ENCODE measurements at places on chromosomes 11 and 22.
A peak's percentile ranks its signal among the peaks of the same experiment; 100 is the strongest.

DNA sequence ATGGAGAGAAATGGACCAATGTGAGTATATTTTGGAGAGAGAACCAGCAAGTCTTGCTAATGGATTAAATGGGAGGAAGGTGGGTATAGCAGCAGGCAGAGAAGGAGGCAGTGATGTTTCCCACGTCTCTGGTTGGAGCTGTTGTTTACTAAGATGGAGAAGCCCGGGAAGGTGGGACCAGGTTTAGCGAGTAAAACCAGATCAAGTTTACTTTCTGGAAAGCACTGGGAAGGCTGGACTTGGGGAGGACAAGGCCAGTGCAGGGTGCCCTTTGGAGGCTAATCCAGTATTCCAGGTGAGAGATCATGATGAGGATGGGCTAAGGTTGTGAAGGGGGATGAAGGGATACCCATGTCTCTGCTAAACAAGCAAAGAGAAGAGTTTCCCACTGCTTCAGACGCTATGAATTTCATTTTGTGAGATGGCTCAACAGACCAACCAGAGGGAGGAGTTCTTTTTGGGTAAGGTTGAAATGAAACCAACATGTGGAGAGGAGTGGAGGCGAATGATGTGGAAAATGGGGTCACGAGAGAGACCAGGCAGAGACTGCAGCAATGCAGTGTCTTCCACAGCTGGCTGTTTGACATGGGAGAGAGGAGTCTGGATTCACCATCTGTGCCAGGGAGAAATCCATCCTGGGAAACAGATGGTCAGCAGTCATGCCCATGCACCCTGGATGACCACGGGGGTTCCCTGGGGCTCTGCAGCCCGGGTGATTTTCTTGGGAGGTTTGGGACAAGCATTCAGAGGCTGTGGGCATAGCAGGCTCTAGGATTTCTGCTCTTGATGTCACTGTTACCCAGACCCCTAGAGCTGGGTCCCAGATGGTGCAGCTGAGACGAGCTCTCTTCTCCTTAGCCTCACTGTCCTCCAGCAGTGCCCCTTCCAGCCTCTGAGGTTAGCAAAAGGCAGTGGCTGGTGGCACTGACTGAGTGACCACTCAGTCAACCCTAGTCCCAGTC lies 24.9 kb downstream of the COMMD9 start:
- no peak for DNase-seq

- DNase-seq: no peak
Observed at GRCh38 chr11:15624701-15625100, 510.0 kb downstream of the INSC start.

GRCh38 chr11:86746514-86746913 lies 53.8 kb upstream of the PRSS23 start:
- DNase-seq: no peak

DNA sequence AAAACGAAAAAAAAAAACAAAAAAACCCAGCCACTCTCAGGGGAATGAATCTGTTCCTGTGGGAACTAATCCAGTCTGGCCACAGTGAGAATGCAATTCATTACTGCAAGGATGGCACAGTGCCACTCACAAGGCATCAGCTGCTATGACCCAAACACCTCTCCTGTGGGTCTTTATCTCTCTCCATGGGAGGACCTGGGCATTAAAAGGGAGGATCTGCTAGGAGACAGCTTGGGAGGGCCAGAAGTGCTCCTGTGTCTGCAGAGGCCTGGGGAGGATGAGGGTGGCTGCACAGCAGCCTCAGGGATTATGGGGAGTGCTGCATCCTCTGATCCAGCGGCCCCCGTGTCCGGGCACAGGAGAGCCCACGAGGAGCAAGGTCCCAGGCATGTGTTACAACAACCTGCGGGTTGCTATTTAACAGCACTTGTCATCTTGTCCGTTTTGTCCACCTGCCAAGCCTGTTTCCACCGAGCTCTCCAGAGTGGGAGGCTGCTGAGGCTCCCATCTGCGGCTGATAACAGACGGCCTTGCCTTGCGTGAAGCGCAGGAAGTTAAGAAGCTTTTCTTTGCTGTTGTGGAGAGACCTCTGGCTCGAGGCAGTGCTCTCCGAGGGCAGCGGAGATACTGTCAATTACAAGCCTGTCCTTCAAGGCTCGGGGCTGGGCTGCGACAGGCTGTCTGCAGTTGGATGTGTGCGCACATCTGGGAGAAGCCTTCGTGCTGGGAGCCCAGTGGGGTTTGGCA lies 97.7 kb downstream of the NXPE2 start:
- no peak for DNase-seq

DNA sequence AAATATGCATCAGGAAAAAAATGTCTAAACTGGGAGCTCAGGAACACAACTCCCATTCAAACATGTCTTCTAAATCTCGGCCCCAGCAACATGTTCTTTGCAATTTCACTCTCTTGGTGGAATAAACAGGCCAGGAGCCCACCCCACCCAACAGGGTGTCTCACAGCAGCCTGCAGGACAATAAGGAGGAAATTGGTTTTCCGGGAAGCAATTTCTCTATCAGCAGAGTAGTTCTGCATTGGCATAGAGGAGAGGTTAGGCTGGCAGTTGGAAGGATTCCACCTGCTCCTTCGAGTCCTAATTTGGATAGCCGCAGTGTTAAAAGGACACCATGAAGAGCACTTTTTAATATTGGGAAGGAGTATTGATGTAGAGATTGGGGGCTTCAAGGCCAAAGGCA lies 55.9 kb upstream of the BARX2 start:
- no peak for DNase-seq

DNA sequence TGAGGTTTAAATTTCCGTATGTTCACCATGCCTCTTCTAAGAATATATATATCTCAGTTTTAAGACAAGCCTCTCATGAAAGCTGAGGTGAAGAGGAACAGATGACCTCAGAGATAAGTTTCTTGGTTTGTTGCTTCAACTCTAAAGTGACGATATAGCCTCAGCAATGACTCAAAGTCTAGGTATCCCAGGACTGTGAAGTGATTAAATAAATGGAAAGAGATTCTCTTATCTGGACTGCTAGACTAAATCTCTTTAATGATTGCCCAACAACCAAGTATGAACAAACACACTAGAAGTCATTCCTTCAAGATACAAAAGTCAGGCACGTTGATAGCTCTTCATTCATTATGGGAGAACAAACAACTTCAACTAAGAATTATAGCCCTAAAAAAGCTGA lies 15.3 kb downstream of the CADM1 start:
- DNase-seq: no peak

- DNase-seq: peak; percentile 64
Observed at GRCh38 chr11:67439321-67440228, 2.1 kb upstream of the PTPRCAP start.

DNA sequence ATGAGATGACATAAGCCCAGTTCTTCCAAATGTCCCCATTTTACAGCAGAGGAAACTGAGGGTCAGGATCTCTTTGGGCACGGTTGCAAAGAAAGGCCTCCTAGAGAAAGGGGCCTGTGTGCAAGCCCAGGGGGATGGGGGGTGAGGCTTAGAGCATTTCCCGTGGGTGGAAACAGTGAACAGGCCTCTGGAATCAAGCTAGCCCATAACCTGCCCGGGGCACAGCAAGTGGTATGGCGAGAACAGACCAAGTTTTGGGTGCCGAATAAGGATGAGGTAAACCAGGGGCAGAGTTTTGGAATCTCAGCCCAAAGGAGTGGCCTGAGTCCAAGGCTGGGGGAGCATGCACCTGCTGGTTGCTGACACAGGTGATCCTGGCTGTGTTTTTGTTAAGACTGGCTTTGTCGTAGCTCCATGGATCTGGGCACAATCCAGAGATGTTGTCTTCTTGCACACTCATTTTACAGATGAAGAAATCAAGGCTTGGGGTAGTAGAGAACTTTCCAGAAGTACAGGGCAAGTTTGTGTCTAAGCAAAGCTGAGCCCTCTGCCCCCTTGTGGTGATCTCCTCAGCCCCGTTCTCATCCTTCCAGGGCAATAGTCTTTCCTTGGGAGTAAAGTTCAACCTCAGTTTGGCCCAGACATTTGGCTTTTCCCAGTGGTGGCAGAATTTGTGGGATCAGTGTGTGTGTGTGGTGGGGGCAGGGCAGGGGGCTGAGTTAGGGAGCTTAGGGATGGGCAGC lies 53.5 kb upstream of the MYEOV start:
- DNase-seq: peak; percentile 25

DNA sequence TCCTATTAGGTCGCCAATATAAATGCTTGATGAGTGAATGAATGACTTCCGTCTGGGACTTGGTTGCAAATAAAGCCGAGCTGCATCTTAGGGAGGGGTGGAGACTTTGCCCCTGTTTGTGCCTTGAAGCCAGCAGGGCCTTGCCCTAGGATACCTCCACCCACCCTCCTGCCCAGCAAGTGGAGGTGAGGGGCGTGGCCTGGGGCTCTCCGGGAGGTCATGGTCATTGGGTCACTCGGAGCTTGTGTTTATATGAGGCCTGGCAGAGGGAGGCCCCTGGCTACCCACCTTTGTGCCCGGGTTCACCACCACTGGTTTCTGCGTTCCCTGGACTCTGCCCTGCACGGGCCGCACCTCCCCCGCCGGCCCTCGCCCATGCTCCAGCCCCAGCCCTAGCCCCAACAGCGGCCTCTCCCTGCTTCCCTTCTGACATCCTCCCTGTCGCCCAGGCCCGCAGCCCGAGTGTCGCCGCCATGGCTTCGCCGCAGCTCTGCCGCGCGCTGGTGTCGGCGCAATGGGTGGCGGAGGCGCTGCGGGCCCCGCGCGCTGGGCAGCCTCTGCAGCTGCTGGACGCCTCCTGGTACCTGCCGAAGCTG lies 4.3 kb downstream of the MPST start:
- no peak for DNase-seq

- DNase-seq: no peak
Observed at GRCh38 chr11:45150301-45150700, 3.9 kb downstream of the PRDM11 start.

DNA sequence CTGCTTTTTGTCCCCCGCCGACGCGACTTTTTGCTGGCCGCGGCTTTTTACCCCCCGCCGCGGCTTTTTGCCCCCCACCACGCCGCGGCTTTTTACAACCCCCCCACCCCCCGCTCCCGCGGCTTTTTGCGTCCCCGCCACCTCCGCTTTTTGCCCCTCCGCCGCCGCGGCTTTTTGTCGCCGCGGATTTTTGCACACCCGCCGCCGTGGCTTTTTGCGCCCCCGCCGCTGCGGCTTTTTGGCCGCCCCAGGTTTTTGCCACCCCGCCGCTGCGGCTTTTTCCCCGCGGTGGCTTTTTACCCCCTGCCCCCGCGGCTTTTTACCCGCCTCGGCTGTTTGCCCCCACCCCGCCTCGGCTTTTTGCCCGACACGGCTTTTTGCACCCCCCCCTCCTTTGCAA lies 205.5 kb downstream of the CCT8L2 start:
- DNase-seq: no peak

- no peak for DNase-seq
Observed at GRCh38 chr11:66012946-66013761, 1.3 kb downstream of the CST6 start.

DNA sequence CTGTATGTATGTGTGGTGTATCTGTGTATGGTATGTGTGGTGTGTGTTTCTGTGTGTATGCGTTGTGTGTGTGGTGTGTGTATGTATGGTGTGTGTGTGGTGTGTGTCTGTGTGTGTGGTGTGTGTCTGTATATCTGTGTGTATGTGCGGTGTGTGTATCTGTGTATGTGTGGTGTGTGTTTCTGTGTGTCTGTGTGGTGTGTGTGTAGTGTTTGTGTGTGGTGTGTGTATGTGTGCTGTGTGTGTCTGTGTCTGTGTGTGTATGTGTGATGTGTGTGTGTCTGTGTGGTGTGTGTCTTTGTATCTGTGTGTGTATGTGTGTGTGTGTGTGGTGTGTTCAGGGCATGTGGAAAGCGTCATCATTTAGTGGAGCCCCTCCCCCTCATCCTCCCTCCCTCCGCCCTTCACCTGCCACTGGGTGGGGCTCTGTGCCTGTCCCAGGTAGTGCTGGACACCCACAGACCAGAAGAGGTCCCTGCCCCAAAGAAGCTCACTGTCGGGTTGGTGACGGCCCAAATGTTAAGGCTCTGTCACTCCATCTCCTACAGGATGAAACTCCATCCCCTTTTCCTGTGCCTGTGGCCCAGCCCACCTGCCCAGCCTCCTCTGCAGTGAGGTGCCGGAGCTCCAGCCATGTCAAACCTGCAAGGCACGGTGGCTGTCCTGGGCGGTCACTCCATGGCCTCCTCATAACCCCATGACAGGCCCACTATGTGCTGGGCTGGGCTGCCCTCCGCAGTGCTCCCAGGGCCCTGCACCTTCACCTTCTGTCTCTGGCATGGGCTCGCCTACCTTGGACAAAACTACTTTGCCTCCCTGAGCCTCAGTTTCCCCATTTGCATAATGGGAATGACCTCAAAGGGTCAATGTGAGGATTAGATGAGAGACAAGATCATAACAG lies 23.4 kb upstream of the SHISAL1 start:
- peak; percentile 49 for DNase-seq

DNA sequence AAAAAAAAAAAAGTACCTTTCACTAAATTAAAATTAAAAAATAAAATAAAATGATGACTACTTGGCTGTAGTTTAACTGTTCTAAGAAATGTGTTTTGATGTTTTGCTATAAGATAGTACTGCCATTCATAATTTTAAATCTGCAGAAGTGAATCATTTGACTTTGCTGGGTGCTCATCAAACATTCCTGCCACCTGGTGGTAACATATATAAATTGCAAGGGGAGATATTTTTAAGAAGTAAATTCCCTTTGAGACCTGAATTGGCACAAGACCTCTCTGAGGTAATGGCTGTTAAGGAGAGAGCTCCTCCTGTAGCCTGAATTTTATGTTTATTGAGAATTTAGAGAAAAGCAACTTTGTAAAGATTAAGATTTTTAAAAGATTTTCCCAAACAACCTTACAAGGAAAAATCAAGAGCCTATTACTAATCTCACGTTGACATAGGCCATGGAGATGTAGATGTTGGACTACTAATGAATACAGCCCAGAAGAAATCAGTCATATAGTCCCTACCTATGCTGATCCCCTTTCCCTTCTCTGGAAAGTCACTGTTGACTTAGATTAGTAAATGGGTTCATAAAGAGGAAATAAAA lies 11.9 kb upstream of the NARS2 start:
- DNase-seq: no peak

- no peak for DNase-seq
Observed at GRCh38 chr22:37137903-37138665, 11.6 kb downstream of the IL2RB start.

DNA sequence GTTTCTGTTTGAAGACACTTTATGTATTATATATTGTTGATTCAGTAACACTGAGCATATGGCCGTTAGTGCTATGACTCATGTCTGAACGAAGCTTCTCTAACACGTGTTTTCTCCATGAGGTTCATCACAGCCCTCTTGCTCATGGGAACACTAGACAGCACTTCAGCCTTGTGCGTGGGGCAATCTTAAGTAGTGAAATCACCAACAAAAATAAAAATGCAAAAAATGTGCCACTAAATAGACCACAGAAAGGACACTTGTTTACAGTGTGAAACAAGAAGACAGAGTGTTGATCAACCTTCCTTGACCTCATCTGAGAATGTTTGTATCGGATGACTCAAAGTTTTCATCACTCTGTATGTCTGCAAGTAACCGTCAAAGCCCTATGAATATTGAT lies 94.5 kb downstream of the FDX1 start:
- no peak for DNase-seq

GRCh38 chr11:108662700-108663099 lies 2.2 kb upstream of the DDX10 start:
- DNase-seq: no peak

GRCh38 chr11:113015098-113015455 lies 53.9 kb downstream of the NCAM1 start:
- no peak for DNase-seq

- DNase-seq: peak; percentile 8
Observed at GRCh38 chr22:30047364-30047738, 32.9 kb upstream of the HORMAD2 start.
